ENCODE measurements at places on chromosomes 6 and 20. TPM values are rescaled to one million over a fixed set of nuclear protein-coding genes. Genes with fewer than 3 reads are reported as not detected.

- no peak for DNase-seq
- peaks cover 12% of the 10 kb centered on the region for H3K36me3 ChIP-seq
- H3K4me3 ChIP-seq = no peak overlapping the region
- H3K27ac ChIP-seq = no peak overlapping the region
- H3K4me1 ChIP-seq = no peaks in the 10 kb centered on the region
Observed at GRCh38 chr20:3226864-3227263, 12.1 kb downstream of the SLC4A11 start.

- H3K4me1 ChIP-seq = no peaks in the 10 kb centered on the region
- H3K4me3 ChIP-seq = no peak overlapping the region
- no peak for DNase-seq
- no peaks in the 10 kb centered on the region for H3K27me3 ChIP-seq
- H3K27ac ChIP-seq = no peak overlapping the region
Observed at GRCh38 chr6:64123761-64124633, 488.4 kb downstream of the PHF3 start.

- DNase-seq = no peak
- H3K4me3 ChIP-seq = no peak overlapping the region
- peaks cover 11% of the 10 kb centered on the region for H3K4me1 ChIP-seq
- H3K27ac ChIP-seq = no peak overlapping the region
- no peaks in the 10 kb centered on the region for H3K27me3 ChIP-seq
- peaks cover 75% of the 10 kb centered on the region for H3K36me3 ChIP-seq
Observed at GRCh38 chr6:149680503-149680902, 32.0 kb upstream of the KATNA1 start.

DNA sequence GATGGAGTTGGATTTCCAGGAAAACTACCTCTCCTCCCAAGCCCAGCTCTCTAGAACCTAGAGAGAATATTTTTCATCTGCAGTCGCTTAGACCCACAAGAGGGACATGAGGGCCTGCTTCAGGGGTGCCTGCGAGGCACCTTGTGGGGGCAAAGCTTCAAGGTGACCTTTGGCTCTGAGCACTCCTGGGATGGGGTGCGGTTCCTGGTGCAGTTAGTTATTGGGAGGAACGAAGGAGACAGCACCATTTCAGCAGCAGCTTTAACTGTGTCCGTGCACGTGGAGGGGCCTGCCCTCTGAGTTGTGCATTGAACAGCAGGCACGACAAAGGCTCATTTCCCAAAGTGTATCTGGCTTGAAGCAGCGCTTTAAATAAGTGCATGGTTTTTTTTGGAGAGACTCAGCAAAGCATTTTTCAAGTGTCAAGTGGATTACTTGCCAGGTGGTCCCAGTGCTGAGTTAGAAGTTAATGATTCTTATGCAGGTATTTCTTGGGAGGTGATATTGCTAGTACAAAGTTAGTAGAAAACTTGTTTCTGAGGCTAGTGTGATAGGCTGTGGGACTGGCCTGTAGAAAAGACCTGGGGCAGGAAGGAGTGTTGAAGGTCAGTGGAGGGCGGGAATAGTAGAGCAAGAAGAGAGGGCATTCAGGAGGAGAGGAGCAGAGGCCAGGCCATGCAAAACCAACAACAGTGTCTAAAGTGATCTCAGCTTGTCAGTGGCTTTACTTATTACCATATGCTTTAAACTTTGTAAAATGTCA, 3.8 kb downstream of the IGF2R start:
- no peak for DNase-seq
- H3K27me3 ChIP-seq = no peaks in the 10 kb centered on the region
- H3K27ac ChIP-seq = peak overlapping the region; percentile 51

- DNase-seq = no peak
- H3K4me1 ChIP-seq = no peaks in the 10 kb centered on the region
- H3K4me3 ChIP-seq = no peak overlapping the region
- H3K36me3 ChIP-seq = no peaks in the 10 kb centered on the region
Observed at GRCh38 chr6:72844614-72845013, 222.8 kb downstream of the KCNQ5 start.

- H3K36me3 ChIP-seq = no peaks in the 10 kb centered on the region
- H3K4me3 ChIP-seq = no peak overlapping the region
- H3K27me3 ChIP-seq = no peaks in the 10 kb centered on the region
- H3K4me1 ChIP-seq = no peaks in the 10 kb centered on the region
- no peak overlapping the region for H3K27ac ChIP-seq
Observed at GRCh38 chr6:145603424-145603833, 131.9 kb downstream of the EPM2A start.

DNA sequence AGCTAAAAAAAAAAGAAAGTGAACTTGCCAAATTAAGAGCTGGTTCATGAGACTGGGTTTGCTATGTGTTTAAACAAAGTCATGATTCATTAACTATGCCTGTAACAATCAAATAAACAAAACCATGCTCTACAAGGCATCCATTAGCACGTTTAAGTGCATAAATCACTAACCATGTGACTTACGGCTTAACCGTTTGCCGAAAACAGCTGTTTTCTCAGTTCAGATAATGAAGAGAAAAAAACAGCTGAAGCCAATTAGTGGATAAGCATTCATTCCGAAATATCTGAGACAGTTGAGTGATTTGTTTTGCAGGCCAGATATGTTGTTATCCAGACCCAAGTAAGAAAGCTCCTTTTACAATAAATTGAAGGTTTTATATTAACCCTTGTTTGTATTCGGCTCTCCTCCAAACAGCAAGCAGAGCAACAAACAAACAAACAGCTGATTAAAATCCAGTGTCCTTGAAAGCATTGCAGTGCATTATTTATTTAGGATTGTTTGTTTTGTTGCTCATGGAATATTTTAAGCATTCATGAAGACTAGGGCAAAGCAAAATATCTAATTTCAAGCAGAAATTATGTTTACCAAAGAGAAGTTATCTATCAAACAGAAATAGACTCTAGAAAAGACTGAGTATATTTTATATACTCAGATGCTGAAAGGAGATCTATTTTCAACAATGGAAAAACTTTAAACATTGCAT, 343.5 kb downstream of the RFPL4B start:
- no peak for DNase-seq
- H3K36me3 ChIP-seq = no peaks in the 10 kb centered on the region
- H3K27me3 ChIP-seq = no peaks in the 10 kb centered on the region

- DNase-seq = no peak
- peaks cover 10% of the 10 kb centered on the region for H3K4me1 ChIP-seq
- H3K36me3 ChIP-seq = no peaks in the 10 kb centered on the region
- no peak overlapping the region for H3K4me3 ChIP-seq
- H3K27me3 ChIP-seq = no peaks in the 10 kb centered on the region
Observed at GRCh38 chr6:11968241-11968806, 43.8 kb upstream of the HIVEP1 start.

DNA sequence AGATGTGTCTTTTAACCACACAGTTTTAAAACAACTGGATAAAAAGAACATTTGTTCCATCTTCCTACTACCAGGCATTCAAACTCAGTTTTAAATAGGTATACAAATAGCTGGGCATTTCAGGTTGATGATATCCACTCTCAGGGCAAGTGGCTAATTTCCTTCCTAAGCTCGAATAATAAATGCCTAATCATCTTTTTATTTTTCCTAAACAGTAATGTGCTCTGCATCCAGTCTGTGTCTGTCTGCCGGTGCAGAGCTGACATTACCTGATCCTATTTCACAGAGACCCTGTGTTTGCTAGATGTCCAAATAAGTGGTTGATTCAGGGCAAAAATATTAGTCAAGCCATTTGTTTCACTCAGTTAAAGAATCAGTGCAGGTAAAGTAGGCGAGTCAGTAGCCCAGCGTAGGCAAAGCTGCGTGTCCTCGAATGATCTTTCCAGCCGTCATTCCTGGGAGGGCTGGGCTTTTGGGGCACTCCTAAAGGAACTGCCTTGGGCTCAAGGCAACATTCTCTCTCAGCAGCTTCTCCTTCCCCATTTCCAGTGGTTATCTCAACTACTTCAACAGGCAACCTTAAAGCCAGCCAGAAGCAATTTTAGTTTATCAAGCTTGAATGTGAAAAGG, 74.2 kb upstream of the BMP2 start:
- no peak overlapping the region for H3K4me3 ChIP-seq
- no peak overlapping the region for H3K27ac ChIP-seq
- H3K36me3 ChIP-seq = no peaks in the 10 kb centered on the region
- no peaks in the 10 kb centered on the region for H3K27me3 ChIP-seq
- peaks cover 9% of the 10 kb centered on the region for H3K4me1 ChIP-seq
- no peak for DNase-seq

- no peaks in the 10 kb centered on the region for H3K27me3 ChIP-seq
- no peaks in the 10 kb centered on the region for H3K36me3 ChIP-seq
- no peak overlapping the region for H3K27ac ChIP-seq
Observed at GRCh38 chr20:6909608-6910007, 142.1 kb downstream of the BMP2 start.

- H3K27ac ChIP-seq = peak overlapping the region; percentile 44
- no peaks in the 10 kb centered on the region for H3K27me3 ChIP-seq
- H3K4me3 ChIP-seq = no peak overlapping the region
- H3K36me3 ChIP-seq = no peaks in the 10 kb centered on the region
- peak; percentile 61 for DNase-seq
Observed at GRCh38 chr20:50625986-50626677, 65.2 kb downstream of the RIPOR3 start.

DNA sequence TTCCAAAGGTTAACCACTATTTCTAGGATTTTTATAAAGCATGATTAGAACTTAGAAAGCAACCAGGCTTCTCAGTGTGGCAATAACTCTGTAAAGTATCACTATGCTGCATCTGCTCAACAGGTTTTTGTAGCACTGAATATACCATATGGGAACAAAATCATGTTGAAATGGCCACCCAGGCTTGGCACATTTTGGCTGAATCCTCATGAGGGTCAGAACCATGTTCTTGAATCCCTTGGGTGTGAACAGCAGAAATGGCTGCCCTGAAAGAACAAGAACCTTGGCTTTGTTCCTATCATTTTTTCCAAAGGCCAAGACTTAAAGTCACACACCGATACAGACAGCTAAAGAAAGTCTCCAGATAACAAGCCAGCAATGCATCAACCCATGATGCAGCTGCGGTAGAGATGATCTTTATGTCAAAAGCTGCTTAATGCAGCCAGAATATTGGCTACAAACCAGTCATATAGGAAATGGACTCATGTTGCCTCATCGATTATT, 283.0 kb upstream of the NOX3 start:
- no peak overlapping the region for H3K27ac ChIP-seq
- H3K27me3 ChIP-seq = no peaks in the 10 kb centered on the region
- no peak overlapping the region for H3K4me3 ChIP-seq
- H3K4me1 ChIP-seq = no peaks in the 10 kb centered on the region

DNA sequence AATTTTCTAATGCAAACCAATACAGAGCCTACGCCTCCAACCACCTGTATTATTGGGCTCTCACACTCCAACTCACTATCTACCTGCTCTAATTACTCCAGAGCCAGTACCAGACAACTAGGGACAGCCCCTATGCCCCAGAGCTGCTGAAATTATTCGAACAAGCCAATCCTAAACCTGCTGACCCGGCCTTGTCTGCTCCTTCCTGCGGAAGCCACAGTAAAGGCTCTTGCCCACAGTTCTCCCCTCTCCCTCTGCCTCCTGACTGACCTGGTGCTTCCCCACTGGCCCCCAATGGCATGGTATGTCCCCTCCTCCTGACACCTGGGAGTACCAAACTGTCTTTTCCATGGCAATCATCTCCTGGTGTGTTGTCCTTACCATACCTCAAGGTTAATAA, 4.1 kb upstream of the TOX2 start:
- H3K4me1 ChIP-seq = no peaks in the 10 kb centered on the region
- peaks cover 23% of the 10 kb centered on the region for H3K27me3 ChIP-seq
- H3K27ac ChIP-seq = no peak overlapping the region
- no peak for DNase-seq
- H3K36me3 ChIP-seq = no peaks in the 10 kb centered on the region
- no peak overlapping the region for H3K4me3 ChIP-seq

The PTK7 gene
- total RNA-seq = 10.4 TPM

The FAM83B gene
- 0.16 TPM for total RNA-seq

The ALDH8A1 gene
- total RNA-seq = 0.16 TPM

The DNMT3B gene
- total RNA-seq = 0.81 TPM

The MLN gene
- total RNA-seq = not detected

The FNDC1 gene
- 0.67 TPM for total RNA-seq

The COL9A3 gene
- total RNA-seq = 2.5 TPM

All from heart left ventricle (tissue), 16 donors.